ENCODE measurements at places on chromosomes 11 and 22.

DNA sequence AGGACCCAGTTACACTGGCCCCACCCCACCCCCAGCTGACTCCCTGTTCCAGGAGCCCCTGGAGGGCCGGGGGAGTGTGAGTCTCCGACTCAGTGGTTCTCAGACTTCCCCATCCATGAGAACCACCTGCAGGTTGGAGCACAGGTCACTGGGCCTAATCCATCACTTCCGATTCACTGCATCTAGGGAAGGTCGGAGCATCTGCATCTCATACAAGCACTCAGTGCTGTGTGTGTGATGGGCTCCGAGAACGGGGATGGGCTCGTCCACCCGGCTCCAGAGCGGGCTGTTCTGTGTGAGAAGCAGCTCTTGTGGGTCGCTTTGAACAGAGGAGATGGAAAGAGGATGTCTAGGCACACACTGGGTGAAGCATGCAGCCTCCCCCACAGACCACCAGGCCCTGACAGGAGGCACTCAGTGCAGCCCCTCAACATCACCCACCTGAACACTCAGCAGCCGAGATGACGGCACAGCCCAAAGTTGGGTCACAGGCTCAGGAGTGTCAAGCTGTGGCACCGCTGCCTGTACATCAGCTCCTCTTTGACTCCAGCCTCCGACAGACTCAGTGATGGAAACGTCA is 541.4 kb downstream of the BRD1 start:
- no peak for DNase-seq

- no peak for DNase-seq
These were observed 491.8 kb downstream of the ETS1 start for GRCh38 chr11:128095466-128095981.

GRCh38 chr11:78732246-78732645 is 157.6 kb upstream of the NARS2 start:
- DNase-seq: no peak

GRCh38 chr22:47245286-47245685 is 482.8 kb downstream of the TBC1D22A start:
- no peak for DNase-seq

- no peak for DNase-seq
These were observed 78.5 kb upstream of the PITPNB start for GRCh38 chr22:27997538-27997937.

GRCh38 chr11:36394926-36395325 is 98.8 kb downstream of the PRR5L start:
- DNase-seq: no peak

GRCh38 chr22:23265368-23265700 is 85.0 kb downstream of the BCR start:
- no peak for DNase-seq

- peak; percentile 88 for DNase-seq
These were observed 1.6 kb downstream of the C1QTNF6 start for GRCh38 chr22:37186228-37186996.

DNA sequence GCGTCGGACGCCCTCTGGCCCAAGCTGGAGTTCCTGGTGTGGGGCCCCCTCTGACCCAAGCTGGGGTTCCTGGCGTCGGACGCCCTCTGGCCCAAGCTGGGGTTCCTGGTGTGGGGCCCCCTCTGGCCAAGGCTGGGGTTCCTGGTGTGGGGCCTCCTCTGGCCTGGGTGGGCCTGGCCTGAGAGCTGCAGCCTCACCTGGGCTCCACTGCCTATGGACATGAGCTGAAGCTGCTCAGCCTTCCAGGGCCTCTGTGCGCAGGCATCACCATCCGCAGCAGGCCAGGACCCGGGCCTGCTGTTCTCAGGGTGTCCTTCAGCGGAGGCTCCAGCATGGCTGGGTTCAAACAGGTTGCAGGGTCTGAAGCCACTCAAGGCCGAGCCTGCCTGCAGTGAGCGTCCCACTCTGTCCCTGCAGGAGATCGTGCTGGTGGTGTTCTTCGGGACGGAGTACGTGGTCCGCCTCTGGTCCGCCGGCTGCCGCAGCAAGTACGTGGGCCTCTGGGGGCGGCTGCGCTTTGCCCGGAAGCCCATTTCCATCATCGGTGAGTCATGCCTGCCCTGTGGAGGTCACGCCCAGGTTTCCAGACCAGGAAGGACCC is 125.5 kb downstream of the KCNQ1 start:
- DNase-seq: no peak

GRCh38 chr11:117606211-117606610 is 190.8 kb downstream of the DSCAML1 start:
- DNase-seq: peak; percentile 18

DNA sequence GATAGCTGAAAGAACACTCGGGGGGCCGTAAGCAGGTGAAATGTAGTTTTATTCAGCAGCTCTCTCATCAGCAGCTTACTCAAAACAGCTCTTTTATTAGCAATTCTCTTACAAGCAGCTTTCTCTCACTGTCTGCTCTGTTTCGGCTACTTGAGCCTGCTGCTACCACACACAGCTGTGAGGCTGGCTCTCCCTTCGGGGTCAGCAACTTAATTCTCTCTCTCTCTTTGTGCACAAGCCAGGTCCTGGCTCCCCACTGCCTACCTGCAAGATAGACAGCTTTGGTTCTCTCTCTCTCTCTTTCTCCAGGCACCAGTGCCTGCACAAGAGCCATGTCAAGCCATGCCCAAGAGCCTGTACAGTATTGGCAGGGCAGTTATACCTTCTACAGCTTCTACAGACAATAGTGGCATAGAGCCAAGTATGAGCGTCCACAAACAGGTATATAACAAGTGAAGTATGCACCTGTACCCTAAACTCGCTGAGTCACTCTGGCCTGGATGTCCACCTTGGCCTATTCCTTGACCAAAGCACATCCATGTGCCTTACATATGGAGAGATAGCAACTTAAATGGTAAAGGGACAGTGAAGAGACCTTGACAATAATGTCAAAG is 110.8 kb downstream of the MTNR1B start:
- no peak for DNase-seq

DNA sequence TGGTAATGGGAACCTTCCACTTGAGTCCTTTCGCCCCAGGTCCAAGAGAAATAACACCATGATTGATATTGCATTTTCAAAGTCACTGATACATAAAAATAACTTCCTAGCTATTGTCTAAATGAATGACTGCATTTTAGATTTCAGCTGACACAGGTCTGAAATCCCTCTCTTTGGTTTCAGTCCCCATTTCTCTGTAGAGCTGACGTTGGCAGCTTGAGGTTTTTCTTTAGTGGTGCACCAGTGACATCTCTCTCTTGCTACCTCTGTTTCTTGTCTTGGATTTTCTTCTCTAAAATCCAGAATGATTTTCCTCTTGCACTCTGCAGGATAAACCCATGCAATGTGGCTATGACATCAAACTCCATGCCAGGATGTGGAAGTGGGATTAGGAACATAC is 31.7 kb upstream of the SORL1 start:
- no peak for DNase-seq

- no peak for DNase-seq
These were observed 30.4 kb downstream of the CYTH4 start for GRCh38 chr22:37312549-37313183.

DNA sequence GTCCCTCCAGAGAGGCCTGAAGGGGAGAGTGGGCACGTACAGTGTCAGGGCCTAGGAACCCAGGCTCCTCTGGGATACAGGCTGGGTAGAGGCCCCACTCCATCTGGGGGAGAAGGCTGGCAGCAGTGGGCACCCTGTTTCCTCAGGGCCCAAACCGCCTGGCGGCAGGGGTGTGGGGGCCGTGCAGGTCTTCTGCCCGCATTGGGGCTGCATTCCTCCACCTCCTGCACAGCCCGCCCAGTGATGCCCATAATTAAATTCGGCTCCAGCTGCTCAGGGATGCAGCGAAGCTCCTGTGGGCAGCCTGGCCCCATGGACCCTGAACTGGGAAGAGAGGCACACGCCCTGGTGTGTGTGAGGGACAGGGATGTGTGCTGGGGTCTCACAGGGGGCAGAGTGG is 35.4 kb downstream of the KCNQ1OT1 start:
- no peak for DNase-seq
